ENCODE measurements at places on chromosomes 7 and 10.

- DNase-seq: no peak
Observed at GRCh38 chr7:16343612-16344011, 77.7 kb downstream of the CRPPA start.

GRCh38 chr10:124701435-124701834 lies 42.7 kb downstream of the FAM53B start:
- no peak for DNase-seq

DNA sequence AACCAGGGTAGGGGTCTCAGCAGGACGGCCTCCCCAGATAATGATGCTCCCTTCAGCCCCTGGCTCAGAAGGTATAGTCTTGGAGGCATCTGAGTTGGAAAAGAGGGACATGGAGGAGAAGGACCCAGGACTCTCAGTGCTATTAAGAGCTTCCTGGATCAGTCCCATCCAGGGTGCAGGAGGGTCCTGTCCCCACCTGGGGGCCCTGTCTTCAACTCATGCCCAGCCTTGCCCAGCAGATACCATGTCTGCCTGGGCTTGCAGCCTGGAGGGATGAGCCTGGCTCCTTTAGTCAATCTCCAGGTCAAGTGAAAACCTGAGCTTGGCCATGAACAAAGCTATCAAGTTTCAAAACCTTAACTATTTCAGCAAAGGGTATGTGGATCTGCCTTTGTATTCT lies 67.6 kb downstream of the PRTFDC1 start:
- DNase-seq: no peak

DNA sequence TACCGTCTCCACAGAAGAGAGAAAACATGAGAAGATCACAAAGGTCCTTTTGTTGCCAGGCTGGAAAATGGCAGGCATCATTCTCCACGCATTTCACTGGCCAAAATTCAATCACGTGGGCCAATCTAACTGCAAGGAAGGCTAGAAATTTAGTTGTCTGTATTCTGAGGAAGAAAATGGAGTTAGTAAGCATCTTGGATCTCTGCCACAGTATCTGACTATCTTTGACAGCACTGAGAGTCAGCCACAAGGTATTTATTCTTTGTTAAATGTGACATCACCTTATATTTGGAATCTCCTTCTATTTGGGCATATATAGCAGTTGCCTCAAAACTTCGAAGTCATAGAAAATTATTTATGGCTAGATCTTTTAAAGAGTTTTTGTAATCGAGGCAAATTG lies 213.9 kb downstream of the NSUN6 start:
- no peak for DNase-seq

GRCh38 chr7:152966189-152966588 lies 206.6 kb downstream of the ACTR3B start:
- DNase-seq: no peak

GRCh38 chr10:9069136-9069535 lies 1014.6 kb downstream of the GATA3 start:
- DNase-seq: no peak

DNA sequence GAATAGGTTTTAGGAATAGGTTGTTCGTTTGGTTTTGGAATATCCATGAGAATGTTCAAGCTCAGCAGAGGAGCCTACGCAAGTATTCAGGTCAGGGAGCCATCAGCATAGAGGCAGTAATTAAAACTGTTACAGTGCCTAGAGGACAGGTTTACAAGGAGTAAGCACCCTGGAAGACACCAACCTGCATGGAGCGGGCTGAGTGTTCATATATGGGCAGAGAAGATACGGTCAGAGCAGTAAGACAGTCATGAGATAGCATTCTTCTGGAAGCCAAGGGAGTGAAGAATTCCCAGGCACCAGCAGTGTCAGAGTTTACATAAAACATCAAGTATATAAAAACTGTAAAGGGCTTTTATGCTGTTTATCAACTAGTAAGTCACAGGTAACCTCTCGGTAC lies 96.5 kb downstream of the LRRC4 start:
- no peak for DNase-seq

DNA sequence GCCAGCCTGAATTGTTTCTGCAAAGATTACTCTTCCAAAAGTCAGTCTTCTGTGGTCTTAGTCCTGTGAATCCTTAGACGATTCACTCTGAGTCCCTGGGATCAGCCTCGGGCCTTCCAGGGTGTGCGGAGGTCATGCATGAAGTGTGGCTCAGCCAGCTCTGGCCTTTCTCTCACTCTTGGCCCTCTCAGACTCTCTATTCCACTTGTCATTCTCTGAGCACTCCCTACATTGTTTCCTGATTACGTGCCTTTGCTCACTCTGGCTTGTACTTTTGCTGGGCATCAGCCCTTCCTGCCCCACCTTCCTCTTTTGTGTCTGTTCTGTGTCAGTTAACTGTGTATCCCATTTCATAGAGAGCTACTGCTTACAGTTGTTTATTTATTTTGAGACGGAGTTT lies 36.0 kb downstream of the CCNY start:
- DNase-seq: no peak

DNA sequence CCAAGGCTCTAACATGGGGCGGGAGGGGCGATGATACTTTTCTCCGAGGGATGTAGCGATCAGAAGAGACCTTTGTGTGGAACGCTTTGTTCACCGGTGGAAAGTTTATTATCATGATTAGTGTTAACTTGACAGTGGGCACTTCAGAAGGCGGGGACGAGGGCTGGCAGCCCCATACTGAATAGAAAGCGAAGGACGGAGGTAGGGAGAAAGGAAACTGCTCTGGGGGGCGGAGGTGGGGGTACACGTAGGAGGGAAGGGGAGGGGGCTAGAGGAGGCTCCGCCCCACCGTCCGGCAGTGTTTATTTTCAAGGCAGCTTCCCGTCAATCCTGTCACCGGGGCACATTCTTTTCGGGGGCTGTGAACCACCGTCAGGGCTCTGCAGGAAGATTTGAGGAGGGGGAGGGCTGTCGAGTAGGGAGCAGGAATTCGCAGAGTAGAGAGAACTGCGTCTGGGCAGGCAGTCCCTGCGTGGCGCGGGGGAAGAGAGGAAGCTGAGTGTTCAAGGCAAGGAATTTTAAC lies 9.4 kb upstream of the NKX2-3 start:
- no peak for DNase-seq

DNA sequence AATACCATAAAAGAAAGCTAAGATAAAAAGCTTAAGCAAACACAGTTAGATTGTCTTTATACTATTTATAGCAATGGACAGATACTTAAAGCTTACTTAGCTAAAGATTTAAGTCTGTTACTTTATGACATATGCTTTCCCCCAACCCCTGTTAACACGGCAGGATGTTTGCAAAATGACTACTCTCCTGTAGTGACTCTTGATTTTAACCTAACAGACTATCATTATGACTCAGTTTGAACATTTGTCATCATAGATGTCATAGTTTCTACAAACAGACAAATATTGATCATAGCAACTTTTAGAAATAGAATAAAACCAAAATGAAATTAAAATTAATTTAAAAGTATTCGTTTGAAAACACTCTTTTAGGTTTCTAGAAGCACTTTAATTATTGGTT lies 7.8 kb upstream of the COMMD3 start:
- DNase-seq: no peak

- no peak for DNase-seq
Observed at GRCh38 chr10:31836569-31837406, 91.8 kb downstream of the ARHGAP12 start.

DNA sequence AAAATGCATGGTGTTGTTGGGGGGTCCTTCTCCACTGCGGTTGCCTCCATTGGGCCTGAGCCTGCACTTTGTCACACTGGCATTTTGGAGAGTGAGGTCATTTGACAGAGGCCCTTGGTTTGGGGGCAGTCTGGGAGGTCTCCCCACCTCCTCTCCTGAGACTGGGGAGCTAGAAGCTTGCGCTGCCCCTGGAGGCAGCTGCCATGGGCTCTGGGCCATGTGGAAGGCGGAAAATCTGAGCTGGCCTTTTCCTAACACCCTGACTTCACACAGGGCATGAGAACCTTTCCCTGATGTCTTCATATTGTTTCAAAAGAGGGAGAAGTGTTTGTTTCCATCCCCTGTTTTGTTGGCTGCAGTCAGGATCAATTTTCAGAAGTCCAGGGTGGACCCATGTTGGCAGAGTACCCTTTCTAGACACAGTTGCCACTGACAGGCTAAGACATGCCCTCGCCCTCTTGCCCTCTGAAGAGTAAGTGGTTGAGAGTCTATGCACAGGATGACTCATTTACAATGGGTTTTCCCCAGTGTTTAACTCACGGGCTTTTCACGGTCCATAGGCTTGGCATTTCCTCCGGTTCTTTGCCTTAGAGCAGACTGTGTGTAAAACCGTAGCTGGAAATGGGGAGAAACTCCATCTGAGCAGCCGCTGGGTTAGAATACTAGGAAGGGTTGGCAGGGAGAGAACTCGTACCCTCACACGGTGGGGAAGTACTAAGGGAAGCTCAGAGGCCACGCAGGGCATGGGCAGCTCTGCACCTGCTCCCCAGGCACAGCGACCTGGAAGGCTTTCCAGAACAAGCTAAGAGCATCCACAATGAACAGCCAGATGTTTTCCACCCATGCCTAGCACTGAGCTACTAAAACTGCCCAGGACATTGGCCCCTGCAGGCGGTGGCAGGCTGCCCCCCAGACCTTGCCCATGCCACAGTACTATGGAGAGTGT lies 655.0 kb downstream of the SDK1 start:
- no peak for DNase-seq

DNA sequence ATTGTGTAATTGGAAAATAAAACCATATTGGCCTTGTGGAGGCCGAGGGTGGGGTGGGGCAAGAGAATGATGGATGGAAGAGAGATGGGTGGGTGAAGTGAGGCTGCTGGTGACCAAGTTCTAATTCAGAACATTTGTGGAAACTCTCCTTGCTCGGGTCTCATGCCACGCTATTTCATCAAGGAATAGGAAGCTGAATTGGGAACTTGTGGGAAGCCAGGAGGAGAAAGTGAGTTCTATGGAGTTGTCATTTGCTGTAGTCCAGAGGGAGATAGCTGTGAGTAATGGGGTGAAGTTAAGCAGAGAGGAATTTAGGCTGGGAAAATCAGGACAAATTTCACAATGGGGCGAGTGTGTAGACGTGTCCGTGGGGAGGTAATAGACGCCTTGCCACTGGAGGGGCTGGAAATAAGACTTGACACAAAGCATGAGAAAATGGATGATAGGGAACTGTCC lies 339.2 kb downstream of the LRMDA start:
- no peak for DNase-seq

DNA sequence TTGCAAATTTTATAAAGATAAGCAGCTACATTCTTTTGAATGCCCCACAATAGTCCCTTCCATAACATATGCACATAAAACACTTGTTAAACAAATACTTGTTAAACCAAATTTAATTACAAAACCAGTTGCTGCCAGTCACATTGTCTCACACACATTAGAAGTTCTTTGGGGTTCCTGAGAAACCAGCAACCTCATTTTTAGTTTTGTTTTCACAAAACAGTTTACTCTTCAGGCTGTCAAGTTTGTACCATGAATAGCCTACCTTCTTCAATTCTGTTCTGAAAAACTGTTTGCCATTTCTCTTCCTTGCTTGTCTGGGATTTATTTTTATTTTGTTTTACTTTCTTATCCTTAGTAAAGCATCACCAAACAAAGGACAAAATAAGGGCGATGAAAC lies 176.5 kb upstream of the PHF14 start:
- no peak for DNase-seq

- no peak for DNase-seq
Observed at GRCh38 chr7:47669178-47669891, 87.4 kb upstream of the TNS3 start.

DNA sequence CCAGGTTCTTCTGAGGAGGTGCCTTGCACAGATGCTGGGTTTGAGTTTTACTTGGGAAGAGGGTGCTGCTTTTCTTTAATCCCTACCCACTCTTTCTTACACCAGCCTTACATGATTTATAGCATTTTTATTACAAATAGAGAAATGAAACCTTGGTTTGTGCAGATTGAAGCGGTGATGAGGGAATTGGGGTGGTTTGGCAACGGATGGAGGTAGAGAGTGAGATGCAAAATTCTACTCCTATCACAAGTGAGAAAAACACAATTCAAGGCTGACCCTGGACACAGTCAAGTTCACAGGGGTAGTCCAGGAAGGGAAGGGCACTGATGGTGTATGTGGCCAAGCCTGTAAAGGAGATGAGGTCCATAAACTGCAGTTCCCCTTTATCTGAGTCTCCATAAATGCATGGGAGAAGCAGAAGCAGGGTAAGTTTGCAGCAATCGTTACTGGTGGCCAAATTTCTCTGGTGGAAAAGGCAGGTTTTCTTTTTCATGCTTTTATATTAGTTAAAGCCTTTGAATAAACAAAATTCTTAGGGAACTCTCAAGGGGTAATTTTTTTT lies 214.3 kb downstream of the JAZF1 start:
- no peak for DNase-seq

- DNase-seq: no peak
Observed at GRCh38 chr7:148782757-148783456, 84.2 kb downstream of the CUL1 start.

GRCh38 chr10:74936577-74937265 lies 110.3 kb downstream of the KAT6B start:
- DNase-seq: no peak

DNA sequence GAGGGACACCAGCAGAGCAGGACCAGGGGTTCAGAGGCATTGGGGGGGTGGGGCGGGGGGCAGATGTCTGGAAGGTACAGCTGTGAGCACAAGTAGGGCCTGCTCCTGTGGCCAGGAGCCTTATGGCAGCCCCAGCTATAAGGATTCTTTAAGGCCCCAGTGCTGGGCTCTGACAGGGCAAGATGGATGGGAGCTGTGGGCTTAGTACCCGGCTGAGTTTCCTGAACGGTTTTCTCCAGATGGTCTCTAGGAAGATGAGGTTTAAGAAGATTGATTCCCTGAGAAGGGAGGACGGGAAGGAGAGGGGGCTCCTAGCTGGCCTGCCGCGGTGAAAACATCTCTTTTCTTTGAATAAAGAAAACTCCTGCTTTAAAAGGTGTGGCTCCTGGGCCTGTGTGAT lies 30.1 kb upstream of the COMTD1 start:
- DNase-seq: no peak

- DNase-seq: no peak
Observed at GRCh38 chr10:75352650-75353049, 48.9 kb downstream of the ZNF503 start.

DNA sequence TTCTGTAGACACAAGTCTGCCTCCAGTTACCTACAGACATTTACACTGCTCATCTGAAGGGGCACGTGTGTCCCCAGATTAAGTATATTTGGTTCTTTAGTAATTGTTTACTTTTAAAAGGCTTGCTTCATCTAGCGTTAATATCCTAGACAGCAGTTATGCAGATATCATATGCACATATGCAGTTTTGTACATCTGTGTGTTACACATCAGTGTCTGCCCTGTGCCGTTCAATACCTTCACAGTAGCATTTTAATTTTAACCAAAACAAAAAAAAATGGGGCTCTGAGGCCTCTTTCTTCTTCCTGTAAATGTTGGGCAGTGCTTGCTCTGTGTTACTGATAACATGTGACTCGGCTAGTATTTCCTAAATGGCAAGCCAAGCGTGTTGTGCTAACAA lies 331.4 kb upstream of the MGMT start:
- no peak for DNase-seq
